ENCODE measurements at places on chromosomes 11 and 22.

DNA sequence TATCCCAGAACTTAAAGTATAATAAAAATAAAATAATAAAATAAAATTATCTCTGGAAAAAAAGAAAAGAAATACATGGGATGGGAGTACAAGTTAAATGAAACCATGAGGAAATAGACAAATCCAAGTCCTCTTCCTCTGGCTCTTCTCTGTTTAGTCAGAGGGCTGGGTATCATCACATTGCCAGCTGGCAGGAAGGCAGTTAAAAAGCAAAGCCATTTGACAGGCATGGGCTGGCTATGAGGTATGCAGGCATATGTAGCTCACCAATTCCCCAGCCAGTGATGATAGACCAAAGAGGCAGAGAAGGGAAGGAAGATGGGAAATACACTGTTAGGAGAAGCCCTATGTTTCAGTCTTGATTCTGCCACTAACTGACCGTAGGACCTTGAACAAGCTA, 6.5 kb downstream of the LYVE1 start:
- no peak for DNase-seq
- H3K4me3 ChIP-seq, result no peak overlapping the region
- H3K27me3 ChIP-seq, result no peaks in the 10 kb centered on the region
- no peaks in the 10 kb centered on the region for H3K4me1 ChIP-seq
- H3K36me3 ChIP-seq, result no peaks in the 10 kb centered on the region

- H3K4me1 ChIP-seq, result no peaks in the 10 kb centered on the region
- H3K27ac ChIP-seq, result no peak overlapping the region
- H3K27me3 ChIP-seq, result no peaks in the 10 kb centered on the region
- H3K4me3 ChIP-seq, result no peak overlapping the region
Measured at GRCh38 chr11:29163231-29163630, 853.6 kb downstream of the KCNA4 start.

DNA sequence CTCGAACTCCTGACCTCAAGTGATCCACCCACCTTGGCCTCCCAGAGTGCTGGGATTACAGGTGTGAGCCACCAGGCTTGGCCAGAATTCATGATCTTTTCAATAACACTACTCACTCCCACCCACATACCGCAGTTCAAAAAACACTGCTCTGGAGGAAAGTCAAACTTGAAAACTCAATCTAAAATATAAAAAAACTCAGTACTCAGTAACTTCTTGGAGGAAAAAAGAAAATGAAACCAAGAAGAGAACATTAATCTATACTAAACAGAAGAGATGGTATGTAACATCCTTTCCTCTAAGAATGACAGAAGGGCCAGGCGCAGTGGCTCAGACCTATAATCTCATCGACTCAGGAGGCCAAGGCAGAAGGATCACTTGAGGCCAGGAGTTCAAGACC, 58.3 kb downstream of the MRTFA start:
- H3K4me1 ChIP-seq, result no peaks in the 10 kb centered on the region
- no peaks in the 10 kb centered on the region for H3K27me3 ChIP-seq
- H3K36me3 ChIP-seq, result no peaks in the 10 kb centered on the region
- H3K4me3 ChIP-seq, result no peak overlapping the region

GRCh38 chr11:19306179-19306944, 65.6 kb upstream of the E2F8 start:
- no peak for DNase-seq
- no peaks in the 10 kb centered on the region for H3K27me3 ChIP-seq
- H3K36me3 ChIP-seq, result no peaks in the 10 kb centered on the region
- no peak overlapping the region for H3K4me3 ChIP-seq
- no peak overlapping the region for H3K27ac ChIP-seq

GRCh38 chr11:11845071-11845470, 3.3 kb downstream of the USP47 start:
- no peak for DNase-seq
- no peak overlapping the region for H3K27ac ChIP-seq
- H3K27me3 ChIP-seq, result no peaks in the 10 kb centered on the region
- peaks cover 6% of the 10 kb centered on the region for H3K4me1 ChIP-seq

DNA sequence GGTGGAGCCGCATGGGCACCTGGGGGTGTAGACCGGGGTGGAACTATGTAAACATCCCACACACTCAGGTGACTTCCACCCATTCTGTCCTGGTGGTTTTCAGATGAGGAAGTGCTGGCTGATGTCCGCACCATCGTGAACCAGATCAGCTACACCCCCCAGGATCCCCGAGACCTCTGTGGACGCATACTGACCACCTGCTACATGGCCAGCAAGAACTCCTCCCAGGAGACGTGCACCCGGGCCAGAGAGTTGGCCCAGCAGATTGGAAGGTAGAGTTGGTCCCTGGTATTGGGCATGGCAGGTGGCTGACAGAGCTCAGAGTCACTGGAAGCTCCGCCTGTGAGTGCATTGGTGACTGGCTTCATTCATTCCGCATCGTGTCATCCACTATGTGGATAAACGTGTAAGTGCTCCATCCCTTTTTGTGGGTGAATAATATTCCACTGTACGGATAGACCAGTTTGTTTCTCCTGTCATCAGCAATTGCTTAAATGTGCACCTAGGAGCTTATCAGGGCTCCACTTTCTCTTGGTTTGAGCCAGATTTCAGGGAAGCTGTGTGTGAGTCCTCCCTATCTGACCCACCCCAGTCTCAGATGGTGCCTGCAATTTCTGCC, 29.9 kb downstream of the NADSYN1 start:
- H3K4me1 ChIP-seq, result no peaks in the 10 kb centered on the region
- H3K27me3 ChIP-seq, result no peaks in the 10 kb centered on the region
- H3K27ac ChIP-seq, result no peak overlapping the region
- H3K4me3 ChIP-seq, result no peak overlapping the region

DNA sequence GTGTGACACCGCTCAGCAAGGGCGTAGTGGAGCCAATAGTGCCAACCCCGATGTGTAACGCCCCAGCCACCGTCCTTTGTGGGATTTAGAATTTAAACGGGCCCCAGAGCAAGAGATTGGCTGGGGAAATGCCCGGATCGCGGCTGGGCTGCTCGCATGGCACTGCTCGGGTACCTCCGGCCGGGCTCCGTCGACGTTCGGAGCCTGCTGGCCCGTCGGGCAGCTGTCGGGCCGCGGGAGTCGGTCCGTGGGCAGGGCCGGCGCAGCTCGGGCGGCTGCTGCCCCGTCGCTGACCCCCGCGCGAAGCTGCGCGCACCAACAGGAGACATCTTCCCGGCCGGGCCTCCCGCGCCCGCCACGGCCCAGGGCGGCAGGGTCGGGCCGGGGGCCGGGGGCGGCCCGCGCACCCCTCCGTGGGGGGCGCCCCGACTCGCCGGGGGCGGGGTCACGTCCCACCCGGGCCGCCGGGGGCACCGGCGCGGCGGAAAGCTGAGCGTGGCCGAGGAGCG, 1.3 kb upstream of the KDM2A start:
- H3K27me3 ChIP-seq, result no peaks in the 10 kb centered on the region
- H3K27ac ChIP-seq, result no peak overlapping the region
- peaks cover 7% of the 10 kb centered on the region for H3K36me3 ChIP-seq
- no peak for DNase-seq
- peak overlapping the region; percentile 75 for H3K4me3 ChIP-seq
- H3K4me1 ChIP-seq, result no peaks in the 10 kb centered on the region

DNA sequence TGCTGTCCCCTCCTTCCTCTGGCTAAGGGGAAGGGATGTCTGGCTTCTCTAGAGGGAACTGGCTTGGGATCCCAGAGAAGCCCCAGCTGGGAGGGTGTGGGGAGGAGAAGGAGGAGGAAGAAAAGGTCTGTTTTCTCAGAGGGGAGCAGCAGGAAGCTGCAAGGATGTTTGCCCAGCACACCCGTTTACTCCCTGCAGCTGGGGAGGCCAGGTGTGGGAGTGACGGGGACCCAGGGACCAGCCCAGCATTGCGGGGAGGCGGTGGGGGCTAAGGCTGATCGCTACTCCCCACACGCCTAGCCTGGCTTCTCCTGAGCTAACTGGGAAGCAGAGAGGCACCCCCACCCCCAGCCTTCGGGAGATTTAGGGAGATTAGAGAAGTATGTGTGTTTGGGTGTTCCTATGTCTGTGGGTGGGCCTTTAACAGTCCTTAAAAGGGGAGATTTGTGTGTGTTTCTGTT, 3.9 kb downstream of the CREB3L1 start:
- H3K27ac ChIP-seq, result no peak overlapping the region
- no peak for DNase-seq
- H3K4me3 ChIP-seq, result no peak overlapping the region
- no peaks in the 10 kb centered on the region for H3K27me3 ChIP-seq
- no peaks in the 10 kb centered on the region for H3K36me3 ChIP-seq

DNA sequence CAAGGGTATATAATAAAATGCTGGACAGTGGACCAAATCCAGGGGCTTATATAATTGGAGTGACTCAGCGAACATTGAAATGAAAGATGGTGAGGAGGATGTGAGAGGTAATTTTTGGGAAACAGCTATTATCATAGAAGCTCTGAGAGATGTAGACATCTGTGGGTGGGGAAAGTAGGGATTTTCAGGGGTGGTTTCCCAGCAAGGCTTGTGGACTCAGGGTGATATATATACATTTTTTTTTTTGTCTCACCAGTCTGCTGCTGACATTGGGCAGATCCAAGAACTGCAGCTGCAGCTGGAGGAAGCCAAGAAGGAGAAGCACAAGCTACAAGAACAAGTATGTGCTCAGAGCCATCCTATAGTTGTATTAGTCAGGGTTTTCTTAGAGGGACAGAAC, 208.1 kb downstream of the MYO18B start:
- no peaks in the 10 kb centered on the region for H3K36me3 ChIP-seq
- H3K4me1 ChIP-seq, result no peaks in the 10 kb centered on the region
- no peak overlapping the region for H3K4me3 ChIP-seq
- no peak overlapping the region for H3K27ac ChIP-seq
